ENCODE measurements at places on chromosomes 11 and 22.
A peak's percentile ranks its signal among the peaks of the same experiment; 100 is the strongest.

DNA sequence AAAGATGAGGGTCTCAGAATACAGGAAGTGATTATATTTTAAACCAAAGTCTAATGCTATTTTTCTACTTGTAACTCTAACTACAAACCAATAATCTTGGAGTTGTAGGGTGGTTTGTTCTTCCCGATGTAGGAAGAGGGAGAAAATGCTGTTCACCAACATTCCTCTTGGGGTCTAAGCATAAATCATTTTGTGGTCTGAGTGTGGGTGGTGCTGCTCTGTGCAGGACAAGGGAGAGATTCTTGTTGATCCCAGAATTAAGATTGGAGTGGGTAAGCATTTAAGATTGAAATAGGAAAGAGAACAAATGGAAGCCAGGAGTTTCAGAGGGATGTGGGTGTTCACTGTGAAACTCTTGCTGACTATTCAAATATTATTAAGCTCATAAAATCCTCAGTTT lies 38.6 kb upstream of the MMP13 start:
- no peak for DNase-seq

DNA sequence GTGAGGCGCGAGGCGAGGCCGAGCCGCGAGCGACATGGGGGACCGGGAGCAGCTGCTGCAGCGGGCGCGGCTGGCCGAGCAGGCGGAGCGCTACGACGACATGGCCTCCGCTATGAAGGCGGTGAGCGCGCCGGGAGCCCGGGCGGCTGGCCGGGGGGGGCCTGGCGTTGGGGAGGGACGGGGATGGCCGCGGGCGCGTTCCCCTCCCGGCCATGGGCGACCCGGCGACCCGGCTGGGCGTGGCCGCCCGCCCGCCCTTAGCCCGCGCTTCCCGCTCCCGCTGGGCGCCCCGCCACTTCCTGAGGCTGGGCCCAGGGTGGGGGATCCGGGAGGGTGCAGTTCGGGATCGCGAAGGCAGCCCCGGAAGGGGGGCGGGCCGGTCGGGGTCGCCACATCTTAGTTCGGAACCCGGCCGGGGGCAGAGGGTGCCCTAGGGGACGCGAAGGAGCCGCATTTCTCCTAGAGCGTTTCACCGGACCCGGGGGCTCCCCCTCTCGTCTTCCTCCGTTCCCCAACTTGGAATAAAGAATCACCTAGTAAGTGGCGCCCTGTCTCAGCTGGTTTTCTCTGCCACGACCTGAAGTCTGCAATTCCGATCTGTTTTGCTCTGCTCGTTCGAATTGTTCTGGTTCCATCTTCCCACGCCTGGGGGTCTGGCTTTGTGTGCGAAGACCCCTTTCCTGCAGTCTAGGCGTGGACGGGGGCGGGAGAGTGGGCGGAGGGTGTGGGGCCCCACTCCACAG lies 536 bp downstream of the YWHAH start:
- peak; percentile 15 for DNase-seq

DNA sequence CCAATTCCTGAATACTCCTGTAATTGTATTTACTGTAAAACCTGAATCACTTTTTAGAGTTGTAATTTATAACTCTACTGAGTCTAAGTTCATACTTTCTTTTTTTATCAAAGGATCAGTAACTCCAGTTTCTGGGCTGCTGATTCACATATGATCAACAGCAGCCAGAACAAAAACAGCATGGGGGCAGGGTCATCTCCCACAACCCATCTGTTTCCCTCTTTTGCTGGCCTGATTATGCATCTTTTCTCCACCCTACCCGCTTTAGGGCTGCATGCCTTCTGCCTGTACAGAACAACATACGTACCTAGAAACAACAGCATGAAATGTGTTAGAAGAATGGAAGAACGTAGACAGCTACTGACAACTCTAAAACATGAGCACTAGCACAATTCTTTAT lies 76.0 kb downstream of the MRTFA start:
- no peak for DNase-seq

- peak; percentile 10 for DNase-seq
These were observed 145.6 kb downstream of the WNT7B start for GRCh38 chr22:45831394-45831793.

DNA sequence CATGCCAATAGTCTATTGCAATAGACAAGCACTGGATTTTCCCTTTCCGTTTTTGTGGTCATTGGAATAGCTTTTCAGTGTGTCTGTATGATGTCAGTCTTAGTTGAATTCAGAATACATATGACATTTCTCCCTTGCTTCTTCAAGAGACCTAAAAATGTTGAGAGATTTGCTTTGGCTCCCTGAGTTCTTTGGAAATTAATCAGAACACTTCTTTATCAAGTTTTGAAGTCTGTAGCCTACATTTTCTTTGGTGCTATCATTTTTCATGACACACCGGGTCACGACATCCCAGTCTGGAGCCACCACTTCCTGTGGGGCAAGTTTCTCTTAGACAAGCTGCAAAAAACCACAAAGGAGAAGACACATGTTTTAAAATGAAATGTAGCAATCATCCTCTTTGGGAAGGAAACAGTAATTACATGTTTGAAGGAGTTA lies 847.1 kb downstream of the OPCML start:
- DNase-seq, result no peak

GRCh38 chr22:20803696-20804324 lies 29.9 kb downstream of the SERPIND1 start:
- no peak for DNase-seq

GRCh38 chr11:79249295-79249993 lies 191.4 kb downstream of the TENM4 start:
- no peak for DNase-seq

- DNase-seq, result no peak
These were observed 79.5 kb upstream of the ZBED5 start for GRCh38 chr11:10937385-10937771.

- no peak for DNase-seq
These were observed 48.0 kb downstream of the MYO7A start for GRCh38 chr11:77175869-77176539.

GRCh38 chr11:6233984-6234386 lies 451 bp downstream of the FHIP1B start:
- DNase-seq, result no peak

DNA sequence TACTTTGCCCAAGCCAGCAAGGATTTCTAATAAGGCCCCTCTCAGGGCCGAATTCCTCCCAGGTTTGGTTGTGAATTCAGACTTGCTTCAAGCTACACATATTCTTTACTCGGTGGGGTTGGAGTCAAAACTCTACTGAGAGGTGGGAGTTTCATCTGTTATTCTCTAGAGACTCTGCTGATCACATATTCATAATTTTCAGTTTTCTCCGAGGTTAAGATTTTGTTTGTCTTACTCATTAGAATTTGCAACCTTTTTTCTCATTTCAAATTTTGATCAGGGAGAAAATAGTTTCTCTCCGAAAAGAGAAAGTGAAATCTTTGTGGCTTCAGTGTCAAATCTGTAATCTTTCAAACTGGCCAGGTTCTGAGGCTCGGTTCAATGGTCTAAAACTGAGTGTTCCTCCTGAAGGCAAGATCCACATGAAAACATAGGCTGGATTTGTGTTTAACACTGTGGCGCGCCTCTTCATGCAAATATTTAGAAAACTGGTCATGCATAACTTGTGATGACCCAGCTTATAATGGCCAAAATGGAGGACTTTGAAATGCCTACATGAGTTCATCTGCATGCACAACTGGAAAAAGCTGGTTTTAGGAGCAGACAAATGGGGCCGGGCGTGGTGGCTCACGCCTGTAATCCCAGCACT lies 21.5 kb upstream of the GSTP1 start:
- no peak for DNase-seq

- no peak for DNase-seq
These were observed 4.7 kb upstream of the MRPL17 start for GRCh38 chr11:6687876-6688275.

DNA sequence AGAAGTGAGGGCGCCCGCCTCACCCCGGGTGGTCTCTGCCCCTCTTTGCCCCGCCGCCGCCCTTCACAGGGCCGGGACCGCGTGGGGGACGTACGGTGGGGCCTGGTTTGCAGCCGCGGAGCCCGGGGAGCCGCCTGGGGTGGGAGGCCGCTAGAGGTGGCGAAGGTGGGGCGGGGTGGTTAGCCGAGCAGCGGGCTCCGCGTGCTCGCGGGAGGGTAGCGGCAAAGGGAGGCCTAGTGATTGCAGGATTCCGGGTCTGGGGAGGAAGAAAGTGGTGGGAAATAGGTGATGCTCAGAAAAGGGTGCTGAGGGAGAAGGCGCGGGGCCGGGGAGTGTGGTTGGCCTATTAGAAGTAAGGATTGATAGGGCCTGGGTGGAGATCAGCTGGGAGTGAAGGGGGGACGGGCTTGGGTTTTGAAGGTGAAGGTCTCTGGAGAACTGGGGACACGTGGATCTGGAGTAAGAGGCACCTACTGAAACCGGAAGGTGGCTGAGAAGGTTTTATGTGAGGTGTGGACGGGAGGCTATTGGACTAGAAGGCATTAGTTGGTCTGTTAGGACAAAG lies 571 bp downstream of the FAR1 start:
- peak; percentile 2 for DNase-seq

GRCh38 chr22:19823902-19824211 lies 30.8 kb downstream of the GNB1L start:
- no peak for DNase-seq

- DNase-seq, result no peak
These were observed 20.3 kb downstream of the GTPBP1 start for GRCh38 chr22:38725900-38726655.

DNA sequence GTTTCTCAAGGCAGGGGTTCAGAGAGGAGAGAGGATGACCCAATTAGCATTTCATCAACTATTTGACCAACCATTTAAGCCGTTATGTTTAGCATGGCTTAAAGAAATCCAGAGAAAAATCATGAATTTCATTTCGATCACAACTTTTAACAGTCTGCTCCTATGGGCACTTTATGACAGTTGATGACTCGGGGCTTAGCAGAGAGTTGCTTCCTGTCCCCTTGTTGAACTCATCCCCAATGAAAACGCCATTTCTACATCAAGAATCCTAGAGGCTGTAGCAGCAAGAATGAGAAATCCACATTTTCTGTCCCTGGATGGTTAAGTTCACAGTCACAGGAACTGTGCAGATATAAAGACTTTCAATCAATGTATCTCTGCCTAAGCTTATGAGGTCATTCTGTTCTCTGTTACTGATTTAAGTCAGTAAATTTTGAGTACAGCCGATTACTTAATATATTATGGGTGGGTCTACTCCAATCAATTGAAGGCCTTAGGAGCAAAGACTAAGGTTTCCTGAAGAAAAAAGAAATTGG lies 81.1 kb downstream of the BDNF start:
- no peak for DNase-seq

GRCh38 chr11:94521684-94522083 lies 9.4 kb downstream of the C11orf97 start:
- DNase-seq, result no peak

DNA sequence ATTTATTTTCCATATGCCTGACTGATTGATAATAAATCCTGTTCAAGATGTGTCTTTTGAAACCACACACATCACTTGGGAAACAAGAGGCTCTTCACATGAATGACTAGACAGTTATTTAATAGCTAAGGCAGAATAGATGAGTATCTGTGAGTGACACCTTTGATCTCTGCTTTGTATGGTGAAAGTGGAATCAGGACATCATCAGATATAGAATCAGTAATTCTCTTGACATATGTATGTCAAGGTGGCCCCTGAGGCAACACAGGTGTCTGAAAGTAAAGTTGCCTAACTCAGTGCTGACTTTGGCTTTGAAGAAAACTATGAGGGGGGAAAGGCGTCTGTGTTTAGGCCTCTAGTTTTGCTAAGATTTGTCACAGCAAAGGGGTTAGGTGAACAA lies 11.5 kb upstream of the CASP4 start:
- no peak for DNase-seq

- DNase-seq, result no peak
These were observed 24.1 kb downstream of the PAK1 start for GRCh38 chr11:77449784-77450183.

GRCh38 chr22:37509059-37509860 lies 10.0 kb downstream of the CARD10 start:
- DNase-seq, result no peak

- peak; percentile 79 for DNase-seq
These were observed 61.5 kb downstream of the SYN3 start for GRCh38 chr22:32996702-32997101.

DNA sequence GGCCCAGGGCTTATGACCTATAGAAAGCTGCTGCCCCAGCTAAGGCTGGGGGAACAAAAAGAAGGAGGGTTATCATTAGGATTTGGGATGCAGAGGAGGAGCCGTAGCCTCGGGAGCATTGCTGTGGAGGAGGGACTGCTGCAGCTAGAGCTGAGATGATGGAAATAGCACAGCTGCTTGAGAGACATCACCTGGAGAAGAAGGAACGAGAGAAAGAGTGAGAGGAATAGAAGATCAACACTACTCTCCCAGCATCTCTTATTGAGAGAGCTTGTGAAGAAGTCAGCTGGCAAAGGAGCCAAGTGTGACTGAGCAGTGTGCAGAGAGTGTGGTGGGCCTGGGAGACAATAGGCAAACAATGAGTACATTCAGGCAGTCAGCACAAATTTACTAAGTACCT lies 100.7 kb upstream of the PLET1 start:
- no peak for DNase-seq

GRCh38 chr11:71381781-71382505 lies 66.2 kb downstream of the DHCR7 start:
- DNase-seq, result no peak

GRCh38 chr11:706439-706956 lies 467 bp downstream of the EPS8L2 start:
- peak; percentile 60 for DNase-seq

DNA sequence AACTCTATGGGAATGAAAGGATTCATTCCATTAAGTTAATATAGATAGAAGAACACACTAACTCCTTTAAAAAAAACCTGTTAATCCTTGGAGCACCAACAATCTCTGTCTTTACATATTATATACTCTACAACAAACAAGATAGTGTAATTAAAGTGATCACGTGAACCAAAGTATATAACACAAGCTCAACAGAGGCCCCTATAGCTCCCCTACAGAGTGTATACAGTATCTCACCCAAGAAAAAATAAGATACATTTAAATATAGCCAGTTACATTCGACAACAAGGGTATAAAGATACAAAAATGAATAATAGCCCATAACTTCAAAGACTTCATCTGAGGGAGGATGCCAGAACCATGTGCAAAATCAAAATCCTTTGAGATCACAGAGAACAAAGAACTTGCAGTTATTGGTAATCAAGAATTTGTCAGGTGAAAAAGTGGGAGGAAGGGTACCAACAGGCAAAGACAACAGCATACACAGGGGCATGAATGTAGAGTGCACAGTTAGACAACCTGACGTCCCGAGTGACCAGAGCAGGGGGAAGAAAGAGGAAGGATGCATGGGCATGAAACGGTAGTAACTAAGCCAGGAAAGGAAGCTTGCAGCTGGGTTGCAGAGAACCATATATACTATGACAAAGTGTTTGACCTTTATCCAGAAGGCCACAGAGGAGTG lies 4.7 kb downstream of the FCHSD2 start:
- DNase-seq, result no peak

- no peak for DNase-seq
These were observed 5.8 kb downstream of the NRXN2 start for GRCh38 chr11:64717268-64717578.

GRCh38 chr11:82117362-82117761 lies 616.3 kb downstream of the FAM181B start:
- DNase-seq, result no peak

DNA sequence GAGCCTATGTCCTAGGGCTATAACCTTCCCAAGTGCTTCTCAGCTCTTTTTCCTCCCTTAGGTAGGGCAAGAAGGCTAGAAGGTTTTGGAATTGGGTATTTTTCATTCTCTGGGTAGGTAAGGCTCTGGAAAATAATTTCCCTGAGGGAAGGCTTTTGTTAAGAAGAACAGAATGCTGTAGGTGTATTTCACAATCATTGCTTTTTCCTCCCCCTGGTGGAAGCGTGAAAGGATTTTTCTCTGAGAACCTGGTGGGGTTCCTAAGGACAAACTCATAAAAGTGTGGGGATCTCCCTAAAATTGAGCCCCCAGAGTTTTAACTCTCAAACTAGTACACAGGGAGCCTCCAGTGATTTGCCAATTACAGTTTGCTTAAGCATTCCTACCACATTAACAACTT lies 41.1 kb upstream of the NARS2 start:
- no peak for DNase-seq
